ENCODE measurements at places on chromosomes 12 and 14. TPM values are rescaled to one million over a fixed set of nuclear protein-coding genes. Genes with fewer than 3 reads are reported as not detected.

DNA sequence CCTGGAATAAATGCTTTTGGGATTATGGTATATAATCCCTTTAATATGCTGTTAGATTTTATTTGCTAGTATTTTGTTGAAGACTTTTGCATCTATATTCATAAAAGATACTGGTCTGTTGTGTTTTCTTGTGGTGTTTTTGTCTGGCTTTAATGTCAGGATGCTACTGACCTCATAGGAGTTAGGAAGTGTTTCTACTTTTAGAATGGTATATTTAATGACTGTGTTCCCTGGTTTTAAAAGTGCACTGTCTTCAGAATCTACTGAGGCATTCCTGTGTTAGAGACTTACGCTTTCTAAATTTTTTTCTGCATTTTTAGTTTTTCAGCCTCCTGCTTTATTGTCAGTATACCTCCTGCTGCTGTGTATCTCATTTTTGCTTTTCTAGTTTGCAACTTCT lies 51.6 kb downstream of the ARHGAP5 start:
- no peak for DNase-seq

- no peak for DNase-seq
Observed at GRCh38 chr12:26007566-26007965, 49.1 kb downstream of the RASSF8 start.

The NKX2-8 gene
- not detected for total RNA-seq

DNA sequence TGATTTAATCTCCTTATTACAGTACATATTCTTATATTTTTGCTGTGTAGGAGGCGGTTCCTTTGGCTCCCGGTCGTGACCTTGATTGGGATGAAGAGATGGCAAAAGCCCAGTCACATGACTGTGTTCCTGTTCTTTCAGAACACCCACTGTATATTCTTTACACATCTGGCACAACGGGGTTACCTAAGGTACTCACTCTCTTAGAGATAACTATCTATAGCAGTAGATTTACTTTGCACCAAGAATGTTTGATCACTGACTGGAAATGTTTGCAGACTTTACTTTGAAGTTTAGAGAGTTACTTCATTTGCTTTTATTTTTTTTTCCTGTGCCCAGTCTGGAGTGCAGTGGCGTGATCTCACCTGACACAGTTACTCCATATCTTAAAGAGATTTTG lies 65.2 kb downstream of the ACSS3 start:
- DNase-seq = peak; percentile 2

GRCh38 chr12:49662998-49663843 lies 39.9 kb downstream of the PRPF40B start:
- DNase-seq = peak; percentile 93

DNA sequence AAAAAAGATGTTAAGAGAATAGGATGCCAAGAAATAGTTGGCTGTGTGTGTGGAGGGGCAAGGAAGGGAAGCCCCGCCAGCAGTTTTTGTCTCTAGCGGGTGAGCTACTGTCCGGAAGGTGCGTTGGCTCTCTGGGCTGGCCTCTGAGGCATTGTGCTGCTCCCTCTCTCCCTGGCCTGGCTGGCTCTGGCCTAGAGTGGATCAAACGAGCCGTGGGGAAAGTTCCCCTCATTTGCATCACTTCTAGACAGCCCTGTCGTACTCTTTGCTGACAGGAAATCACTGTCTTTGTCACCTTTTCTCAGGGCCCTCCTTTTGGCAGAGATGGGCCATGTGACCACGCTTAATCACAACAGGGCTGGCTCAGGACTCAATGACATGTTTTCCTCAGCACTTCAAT lies 236.1 kb upstream of the NPAS3 start:
- DNase-seq = no peak

DNA sequence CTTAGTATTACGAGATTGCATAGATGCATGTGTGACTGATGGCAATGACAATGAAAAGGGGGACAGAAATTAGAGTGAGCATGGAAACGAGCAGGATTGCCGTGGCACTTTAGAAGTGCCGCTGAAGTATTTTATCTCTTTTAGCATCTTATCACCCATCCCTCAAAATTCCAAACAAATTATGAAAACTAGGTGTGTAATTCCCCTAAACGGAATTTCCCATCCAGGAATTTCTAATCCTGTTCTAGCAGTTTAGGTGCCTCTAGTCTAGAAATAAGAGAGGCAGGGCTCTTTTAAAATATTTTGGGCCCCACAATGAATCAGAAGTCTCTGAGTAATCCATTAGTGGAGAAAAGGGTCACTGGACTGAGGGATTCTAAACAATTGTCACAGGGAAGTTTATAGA lies 947 bp downstream of the TMEM52B start:
- no peak for DNase-seq

DNA sequence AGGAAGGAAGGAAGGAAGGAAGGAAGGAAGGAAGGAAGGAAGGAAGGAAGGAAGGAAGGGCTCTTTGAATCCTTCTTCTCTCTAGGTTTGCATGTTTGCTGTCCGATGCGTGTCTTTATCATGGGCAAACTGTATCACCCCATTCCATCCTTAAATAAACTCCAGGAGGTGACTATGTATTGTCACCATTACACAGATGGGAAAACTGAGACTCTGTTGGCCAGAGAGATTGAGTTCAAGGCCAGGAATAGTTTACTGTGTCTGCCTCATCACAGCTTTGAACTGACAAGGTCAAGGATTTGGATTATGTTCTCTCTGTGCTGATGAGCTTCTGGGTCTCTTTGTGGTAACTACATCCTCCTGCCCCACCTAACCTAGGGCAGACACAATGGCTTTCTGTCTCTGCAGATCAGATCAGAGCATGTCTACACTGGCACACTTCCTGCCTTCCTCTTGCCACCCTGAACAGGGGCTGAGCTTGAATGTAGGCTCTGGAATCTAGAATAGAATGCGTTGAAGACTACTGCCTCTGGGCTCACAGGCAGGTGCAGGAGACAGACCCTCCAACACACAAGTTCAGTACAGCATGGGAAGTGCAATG lies 78.9 kb upstream of the MAP1LC3B2 start:
- DNase-seq = no peak

- no peak for DNase-seq
Observed at GRCh38 chr14:105168496-105168978, at the start of gene JAG2. Gene JAG2, minus strand, starts transcription at chr14:105168776. Its CDS starts 356 bp downstream, at chr14:105168420.

- no peak for DNase-seq
Observed at GRCh38 chr12:66516561-66516960, 162.3 kb downstream of the GRIP1 start.

- DNase-seq = no peak
Observed at GRCh38 chr12:118126119-118126757, 9.7 kb upstream of the PEBP1 start.

DNA sequence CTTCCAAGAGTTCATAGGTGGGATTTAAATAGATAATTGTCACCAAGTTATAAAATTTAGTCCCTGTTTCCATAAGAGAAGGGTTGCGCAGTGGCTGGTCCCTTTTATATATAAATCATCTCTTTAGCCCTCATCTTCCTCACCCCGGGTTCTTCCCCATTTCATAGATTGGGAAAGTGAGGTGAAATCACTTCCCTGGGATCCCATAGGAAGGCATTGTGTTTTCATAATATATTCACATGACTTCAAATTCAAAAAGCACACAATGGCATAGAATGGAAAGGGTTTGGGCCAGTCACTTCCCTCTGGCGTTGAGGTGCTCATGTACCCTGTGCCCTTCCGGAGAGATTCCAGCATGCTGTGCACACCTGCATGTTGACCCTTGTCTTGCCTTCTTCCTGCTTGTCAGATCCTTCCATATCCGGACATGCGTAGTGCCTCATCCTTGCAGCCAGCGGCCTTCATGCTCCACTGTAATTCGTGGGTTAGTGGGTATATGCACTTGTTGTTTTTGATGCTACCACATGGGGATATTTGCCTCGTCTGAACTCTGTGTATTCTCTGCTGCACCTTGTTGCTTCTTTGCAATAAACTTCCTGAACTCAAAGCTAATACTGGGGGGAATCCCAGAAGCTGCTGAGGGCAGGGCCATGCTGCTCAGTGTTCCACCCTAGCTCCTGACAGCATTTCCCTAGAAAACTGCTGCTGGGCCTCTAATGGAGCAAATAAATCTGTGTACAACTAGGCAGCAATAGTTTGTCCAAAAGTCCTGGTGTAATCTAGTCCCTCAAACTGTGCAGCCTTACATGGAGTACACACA lies 59.6 kb downstream of the ANAPC7 start:
- no peak for DNase-seq

DNA sequence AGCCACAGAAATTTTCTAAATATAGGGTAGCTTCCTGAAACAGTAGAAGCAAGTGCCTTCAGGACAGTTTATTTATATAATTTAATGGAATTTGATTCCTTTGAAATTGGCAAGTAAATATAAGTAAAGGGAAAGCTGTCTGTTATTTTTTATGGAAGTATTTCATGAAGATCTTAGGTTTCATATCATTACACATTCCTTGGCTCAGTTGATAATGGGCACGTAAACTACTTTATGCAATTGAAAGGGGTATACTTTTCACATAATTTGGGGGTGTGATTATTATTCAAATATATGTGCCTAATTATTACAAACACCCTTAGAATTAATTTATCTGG lies 71.1 kb upstream of the RAP1B start:
- DNase-seq = no peak

- no peak for DNase-seq
Observed at GRCh38 chr12:115452751-115453281, 768.8 kb upstream of the TBX3 start.

The AJUBA gene
- total RNA-seq = 131 TPM

The GPR84 gene
- not detected for total RNA-seq

DNA sequence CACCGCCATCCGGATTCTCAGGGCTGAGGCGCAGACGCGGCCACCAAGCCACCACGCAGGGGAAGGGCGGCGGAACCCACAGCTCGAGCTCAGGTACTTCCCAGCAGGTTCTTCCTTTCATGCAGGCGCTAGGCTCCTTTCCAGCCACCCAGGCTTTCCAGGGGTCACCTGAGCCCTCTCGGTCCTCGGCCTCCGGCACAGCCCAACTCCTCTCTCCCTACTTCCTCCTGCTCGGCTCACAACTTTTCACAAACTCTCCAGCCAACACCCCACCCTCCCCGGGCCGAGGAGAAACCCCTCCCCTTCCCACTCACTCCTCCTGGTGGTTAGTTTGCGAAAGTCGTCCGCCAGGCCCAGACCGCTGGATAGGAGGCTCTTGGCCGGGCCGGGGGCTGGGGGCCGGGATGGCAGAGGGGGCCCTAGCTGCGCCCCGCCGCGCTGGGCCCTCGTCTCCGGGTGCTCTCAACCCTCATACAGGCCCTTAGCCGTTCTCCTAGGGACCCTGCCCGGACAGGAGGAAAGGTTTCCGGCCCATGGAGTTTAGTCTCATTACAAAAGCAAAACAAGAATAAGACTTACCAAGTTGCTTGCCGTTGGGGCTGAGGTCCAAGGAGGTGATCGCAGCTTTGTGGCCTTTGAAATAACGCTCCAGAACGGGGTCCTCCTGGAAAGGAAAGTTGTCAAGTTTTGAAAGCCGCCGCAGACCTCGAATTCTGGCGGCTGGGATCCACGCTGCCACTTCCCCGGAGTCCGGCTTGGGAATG lies at the start of gene GALNT4:
Gene GALNT4, minus strand, starts transcription at position 256 of the 764 bp plus-strand sequence. Its CDS starts 247 bp downstream, at position 9.
- peak; percentile 87 for DNase-seq

DNA sequence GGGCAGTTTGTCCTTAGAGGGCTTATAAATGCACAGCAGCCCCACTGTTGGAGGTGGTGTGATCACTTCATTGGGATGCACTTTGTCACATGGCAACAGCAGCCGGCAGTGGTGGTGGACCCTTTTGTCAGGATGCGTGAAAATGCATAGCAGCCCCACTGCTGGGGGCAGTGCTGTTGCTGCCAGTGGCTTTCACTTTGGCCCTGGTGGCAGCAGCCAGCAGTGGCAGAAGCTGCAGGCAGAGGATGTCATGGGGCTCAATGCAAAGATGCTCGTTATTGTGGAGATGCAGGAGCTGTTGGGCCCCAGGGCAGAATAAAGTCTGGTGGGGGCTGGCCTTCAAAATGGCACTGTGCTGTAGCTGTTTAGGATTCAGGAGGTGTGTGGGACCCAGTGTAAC lies 173.0 kb upstream of the DAAM1 start:
- no peak for DNase-seq
